Suprapubic skin (tissue), 4 donors: ENCODE measurements at places on chromosomes 2 and 18. TPM values are rescaled to one million over a fixed set of nuclear protein-coding genes. Genes with fewer than 3 reads are reported as not detected.

GRCh38 chr18:6058941-6059340 lies 163.6 kb upstream of the TMEM200C start:
- no peak for DNase-seq
- H3K4me1 ChIP-seq = no peaks in the 10 kb centered on the region
- no peak overlapping the region for H3K4me3 ChIP-seq
- no peaks in the 10 kb centered on the region for H3K27me3 ChIP-seq
- H3K36me3 ChIP-seq = no peaks in the 10 kb centered on the region

GRCh38 chr2:230981704-230982103 lies 14.2 kb upstream of the SPATA3 start:
- H3K27ac ChIP-seq = no peak overlapping the region
- no peaks in the 10 kb centered on the region for H3K36me3 ChIP-seq
- no peak overlapping the region for H3K4me3 ChIP-seq
- H3K4me1 ChIP-seq = no peaks in the 10 kb centered on the region
- DNase-seq = no peak

DNA sequence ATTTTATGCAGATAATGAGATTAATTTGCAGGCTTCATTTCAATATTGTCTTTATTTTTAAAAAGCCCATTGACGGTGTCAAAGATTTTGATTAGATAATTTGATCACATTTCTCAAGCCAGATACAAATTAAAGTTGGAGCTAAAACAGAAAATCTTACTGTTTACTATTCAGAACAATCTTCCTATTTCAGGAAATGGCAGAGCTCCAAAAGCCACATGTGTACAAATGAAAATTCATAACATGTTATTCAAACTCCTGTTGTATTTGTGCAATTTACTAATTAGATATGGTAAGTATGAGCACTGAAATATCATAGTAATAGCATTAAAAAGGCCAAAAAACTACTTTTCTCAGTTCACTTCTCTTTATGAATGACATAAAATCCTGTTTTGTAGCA lies 682.9 kb downstream of the KCNJ3 start:
- no peaks in the 10 kb centered on the region for H3K27me3 ChIP-seq
- no peaks in the 10 kb centered on the region for H3K4me1 ChIP-seq
- no peak overlapping the region for H3K4me3 ChIP-seq
- no peak for DNase-seq

DNA sequence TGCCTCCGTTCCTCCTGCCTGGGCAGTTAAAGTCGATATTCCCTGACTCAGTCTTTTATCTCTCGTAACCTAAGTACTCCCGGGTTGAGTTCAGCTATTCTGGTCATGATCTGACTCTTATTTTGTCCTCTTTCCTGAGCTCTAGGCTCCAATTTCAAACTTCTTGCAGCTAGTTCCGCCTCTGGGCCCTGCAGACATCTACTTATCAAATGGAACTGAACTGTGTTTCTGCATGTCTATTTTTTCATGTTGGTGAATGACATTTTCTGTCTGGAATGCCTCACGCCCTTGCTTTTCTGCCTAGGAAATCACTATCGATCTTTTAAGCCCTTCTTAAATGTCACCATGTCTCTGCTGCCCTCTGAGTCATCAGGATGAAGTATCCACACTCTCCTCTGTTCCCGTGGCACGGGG lies 101.5 kb downstream of the VAPA start:
- no peak for DNase-seq
- H3K27me3 ChIP-seq = no peaks in the 10 kb centered on the region
- H3K36me3 ChIP-seq = no peaks in the 10 kb centered on the region
- H3K4me3 ChIP-seq = no peak overlapping the region

DNA sequence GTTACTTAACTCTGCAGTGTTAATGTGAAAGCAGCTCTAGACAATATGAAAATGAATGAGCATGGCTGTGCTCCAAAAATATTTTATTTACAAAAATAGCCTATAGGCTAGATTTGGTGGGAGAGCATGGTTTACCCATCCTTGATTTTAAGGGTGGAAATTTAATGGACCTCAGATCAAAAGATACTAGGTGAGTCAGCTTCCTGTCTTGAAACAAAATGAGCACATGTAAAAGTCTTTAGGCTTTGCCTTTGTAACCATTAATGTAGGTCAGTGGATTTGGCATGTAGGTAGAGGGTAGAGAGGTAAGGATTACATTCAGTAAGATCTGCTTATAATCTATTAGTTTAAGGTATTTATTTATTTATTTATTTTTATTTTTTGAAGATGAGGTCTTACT lies 72.7 kb downstream of the GREB1L start:
- H3K27ac ChIP-seq = no peak overlapping the region
- DNase-seq = no peak
- H3K4me3 ChIP-seq = no peak overlapping the region
- peaks cover 4% of the 10 kb centered on the region for H3K4me1 ChIP-seq
- no peaks in the 10 kb centered on the region for H3K27me3 ChIP-seq

LCT gene
- not detected for total RNA-seq

AGXT gene
- total RNA-seq = not detected
